NCI-H1105 treated with DMSO at 0.1 percent for 48 hours (cell line): ENCODE measurements at places on chromosomes 1 and 21.

GRCh38 chr1:115098979-115099692 lies 9.8 kb upstream of the TSPAN2 start:
- DNase-seq: peak; percentile 69

GRCh38 chr1:203706444-203706843 lies 58.5 kb upstream of the LAX1 start:
- DNase-seq: no peak

DNA sequence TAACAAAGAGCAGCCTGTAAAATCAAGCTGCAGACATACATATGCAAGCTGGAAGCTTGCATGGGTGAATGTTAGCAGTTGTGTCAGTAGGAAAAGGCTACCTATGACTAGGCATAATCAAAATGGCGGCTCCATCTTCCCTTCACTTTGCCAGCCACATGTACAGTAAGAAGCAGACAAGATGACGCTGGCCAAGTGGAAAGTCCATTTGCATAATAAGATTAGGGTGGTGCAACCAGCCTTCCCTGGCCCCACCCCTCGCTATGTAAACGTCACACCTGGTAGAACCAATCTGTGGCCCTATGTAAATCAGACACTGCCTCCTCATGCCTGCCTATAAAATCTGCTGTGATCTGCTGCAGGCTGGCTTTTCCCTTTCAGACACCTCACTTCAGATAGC lies 171.9 kb upstream of the USP25 start:
- DNase-seq: no peak

DNA sequence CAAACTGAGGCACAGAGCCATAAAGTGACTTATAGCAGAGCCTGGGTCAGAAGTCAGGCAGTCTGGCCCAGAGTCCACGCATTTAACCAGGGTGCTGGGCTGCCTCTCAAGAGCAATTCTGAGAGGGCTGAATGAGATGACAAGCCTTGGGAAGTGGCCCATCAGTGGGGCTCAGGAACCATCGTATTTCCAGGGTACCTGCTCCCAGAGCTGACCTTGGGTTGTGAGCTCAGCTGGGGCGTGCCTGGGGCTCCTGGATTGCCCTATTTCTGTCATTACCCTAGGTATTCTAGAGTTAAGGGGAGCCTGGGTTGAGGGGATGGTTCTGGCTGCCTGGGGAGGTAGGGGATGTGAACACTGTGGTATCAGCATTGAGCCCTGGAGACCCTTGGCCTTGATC lies 49.4 kb downstream of the LGR6 start:
- no peak for DNase-seq

DNA sequence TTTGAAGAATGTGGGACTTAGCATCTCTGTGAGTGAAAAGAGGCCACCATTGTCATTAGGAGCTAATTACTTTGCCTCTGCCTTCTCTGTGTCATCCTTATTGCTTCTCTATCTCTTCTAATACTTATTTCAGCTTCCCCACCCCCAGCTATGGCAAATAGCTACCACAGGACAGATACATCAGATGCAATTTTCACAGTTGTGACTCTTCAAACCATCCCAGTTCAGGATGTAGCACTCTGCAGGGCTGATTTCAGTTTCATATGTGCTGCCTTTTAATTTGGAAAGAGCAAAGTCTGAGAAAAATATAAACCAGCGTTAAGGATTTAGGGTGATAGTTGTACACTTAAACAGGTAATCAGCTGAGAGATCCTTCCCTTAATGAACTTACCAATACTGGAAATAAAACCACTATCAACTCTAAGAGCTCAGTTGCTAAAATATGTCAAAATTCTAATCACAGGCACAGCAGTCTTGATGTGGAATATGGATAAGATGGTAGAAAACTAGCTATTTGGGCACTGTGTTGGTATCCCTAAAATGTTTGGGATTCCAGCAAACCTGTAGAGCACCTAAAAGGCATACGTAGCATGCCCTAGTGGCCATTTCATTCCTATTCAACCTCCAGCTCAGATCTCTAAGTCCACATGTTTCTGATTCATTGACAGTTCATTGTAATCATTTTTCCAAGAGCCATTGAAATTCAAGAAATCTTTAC lies 148.4 kb downstream of the SYT2 start:
- no peak for DNase-seq

DNA sequence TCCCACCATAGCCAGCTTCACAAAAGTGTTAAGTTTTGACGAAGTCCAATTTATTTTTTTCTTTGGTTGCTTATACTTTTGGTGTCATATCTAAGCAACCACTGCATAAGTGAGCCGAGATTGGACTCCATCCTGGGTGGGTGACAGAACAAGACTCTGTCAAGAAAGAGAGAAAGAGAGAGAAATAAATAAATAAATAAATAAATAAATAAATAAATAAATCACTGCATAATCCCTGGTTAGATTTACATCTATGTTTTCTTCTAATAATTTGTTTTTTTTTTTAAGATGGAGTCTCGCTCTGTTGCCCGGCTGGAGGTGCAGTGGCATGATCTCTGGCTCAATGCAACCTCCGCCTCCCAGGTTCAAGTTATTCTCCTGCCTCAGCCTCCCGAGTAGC lies 18.3 kb upstream of the ZFYVE9 start:
- DNase-seq: no peak

DNA sequence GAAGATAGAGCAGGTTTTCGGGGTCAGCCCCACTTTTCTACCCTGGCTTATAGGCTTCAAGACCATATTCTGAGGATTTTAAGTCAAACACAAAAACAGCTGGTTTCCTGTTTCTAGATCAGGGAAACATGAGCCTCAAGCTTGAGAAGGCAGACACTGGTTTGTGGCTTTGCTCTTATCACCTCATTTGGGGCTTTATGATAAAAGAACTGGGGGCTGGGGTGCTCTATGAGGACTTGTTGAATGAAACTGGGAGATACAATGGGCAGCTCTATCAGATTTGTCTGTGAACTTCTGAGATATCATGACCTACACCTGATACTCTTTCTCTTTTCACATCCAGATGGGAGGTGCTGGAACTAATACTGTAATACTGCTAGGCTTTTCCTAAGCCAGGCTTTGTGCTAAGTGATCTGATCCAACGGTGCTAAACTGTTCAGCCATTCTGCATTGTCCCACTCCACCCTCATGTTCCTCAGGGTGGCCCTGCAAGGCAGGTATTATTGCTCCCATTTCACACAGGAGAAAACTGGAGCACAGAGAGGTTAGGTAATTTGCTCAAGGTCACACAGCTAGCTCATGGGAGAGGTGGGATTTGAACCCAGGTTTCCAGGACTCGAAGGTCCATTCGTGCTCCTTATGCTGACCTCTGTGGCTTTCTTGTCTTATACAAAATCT lies 6.6 kb downstream of the AJAP1 start:
- DNase-seq: no peak

DNA sequence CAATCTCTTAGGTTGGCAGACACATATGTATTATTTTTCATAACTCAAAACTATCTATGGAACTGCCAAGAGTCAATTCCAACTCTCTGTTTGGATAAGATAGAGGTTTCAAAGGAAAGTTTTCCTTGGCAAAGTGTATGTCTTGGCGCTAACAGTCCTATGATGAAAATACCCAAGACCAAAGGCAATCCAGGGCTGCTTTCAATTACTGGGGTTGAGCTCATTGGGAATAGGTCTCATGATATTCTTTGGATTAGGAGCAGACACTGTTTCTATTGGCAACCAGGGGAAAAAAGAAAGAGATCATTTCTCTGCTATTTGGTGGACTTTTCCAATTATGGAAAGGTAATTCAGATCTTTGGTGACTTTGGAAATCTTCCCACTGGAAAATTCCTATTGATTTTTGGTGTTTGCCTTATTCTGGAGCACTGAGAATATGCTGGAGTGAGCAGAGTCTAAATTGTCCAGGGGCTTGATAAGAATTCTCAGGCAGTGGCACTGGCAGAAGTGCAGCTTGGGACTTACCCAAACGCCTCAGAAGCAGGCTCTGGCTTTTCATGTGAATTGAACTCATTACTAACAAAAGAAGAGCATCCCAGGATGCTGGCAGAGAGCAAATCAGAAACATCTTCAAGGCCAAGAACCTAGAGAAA lies 20.4 kb upstream of the PLXNA2 start:
- DNase-seq: no peak

GRCh38 chr1:198778049-198778448 lies 139.2 kb downstream of the PTPRC start:
- DNase-seq: no peak

GRCh38 chr1:63611231-63611630 lies 18.0 kb downstream of the PGM1 start:
- no peak for DNase-seq

DNA sequence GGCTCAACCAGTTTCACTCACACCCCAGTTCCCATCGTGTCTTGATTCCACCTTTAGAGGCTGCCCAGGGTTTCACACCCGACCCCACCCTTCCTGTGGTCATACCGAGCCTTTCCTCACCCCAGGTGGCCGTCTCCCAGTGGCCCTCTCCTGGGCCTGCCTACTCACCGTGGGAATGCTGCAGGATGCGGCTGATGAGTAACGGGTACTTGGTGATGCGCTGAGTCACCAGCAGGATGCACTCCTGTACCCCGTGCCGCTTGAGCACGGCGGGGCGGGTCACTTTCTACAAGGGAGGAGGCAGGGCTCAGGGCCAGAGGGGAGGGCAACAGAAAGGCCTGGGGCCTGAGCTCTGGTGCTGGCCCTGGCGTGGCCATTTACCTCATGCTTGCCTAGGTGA lies 16.4 kb downstream of the ARHGEF2 start:
- DNase-seq: no peak

DNA sequence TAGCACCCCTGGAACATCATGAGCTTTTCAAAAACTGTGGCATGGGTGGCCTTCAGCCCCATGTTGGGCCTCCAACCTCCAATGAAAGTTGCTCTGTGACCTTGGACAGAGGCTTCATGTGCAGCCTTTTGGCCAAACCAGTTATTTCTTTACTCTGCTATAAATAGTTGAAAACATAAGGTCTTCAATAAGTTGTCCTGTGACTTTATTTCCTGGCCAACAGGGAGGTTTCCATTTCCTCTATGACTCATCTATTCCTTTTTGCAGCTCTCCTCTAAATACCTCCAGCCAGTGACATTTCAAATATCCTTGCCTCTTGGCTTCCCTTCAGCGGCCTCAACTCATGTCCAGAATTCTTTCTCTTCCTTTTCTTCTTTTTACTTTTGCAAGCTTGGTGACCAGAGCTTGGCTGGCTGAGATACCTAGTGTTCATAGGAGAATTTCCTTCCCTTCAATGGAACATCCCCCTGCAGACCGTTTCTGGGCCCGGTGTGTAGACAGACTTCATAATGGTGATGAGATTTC lies 22.7 kb upstream of the TRIM67 start:
- DNase-seq: no peak

GRCh38 chr1:178086766-178087165 lies 7.1 kb upstream of the RASAL2 start:
- no peak for DNase-seq

DNA sequence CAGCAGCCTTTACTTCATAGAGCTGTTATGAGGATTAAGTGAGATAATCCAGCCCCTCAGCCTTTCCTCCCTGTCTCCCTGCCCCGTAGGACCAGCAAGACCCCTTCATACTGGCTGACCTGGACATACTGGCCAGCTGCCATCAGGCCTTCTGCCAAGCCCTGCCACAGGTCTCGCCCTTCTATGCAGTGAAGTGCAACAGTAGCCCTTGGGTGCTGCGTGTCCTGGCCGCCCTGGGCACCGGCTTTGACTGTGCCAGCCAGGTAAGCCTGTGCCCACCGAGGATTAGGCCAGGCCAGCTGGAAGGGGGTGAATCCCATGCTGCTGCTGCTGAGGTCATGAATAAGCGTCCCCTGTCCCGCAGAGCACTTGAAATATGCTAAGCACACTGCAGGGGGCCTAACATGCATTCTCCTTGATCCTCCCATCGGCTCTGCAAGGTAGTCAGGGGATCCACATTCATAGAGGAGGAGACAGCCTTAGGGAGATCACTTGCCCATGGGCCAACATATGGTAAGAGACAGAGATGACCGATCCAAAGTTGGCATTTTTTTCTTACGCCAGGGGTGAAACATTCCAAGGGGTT lies 73.3 kb upstream of the TINAGL1 start:
- DNase-seq: no peak

DNA sequence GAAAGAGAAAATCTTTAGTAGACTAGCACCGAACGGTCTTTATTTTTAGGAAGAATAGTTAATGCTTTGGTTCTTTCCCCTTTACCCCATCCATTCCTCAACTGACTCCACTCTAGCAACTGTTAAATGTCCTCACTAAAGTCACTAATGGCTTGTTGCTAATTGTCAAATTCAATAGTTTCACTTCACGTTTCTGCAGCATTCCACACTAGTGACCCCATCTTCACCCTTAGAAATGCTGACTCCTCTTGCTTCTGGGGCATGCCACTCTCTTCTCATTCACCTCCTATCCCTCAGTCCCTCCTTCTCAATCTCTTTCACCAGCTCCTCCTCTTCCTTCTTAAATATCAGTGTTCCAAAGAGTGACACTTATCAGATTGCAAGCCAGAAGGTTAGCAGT lies 19.4 kb upstream of the CADM3 start:
- DNase-seq: no peak

DNA sequence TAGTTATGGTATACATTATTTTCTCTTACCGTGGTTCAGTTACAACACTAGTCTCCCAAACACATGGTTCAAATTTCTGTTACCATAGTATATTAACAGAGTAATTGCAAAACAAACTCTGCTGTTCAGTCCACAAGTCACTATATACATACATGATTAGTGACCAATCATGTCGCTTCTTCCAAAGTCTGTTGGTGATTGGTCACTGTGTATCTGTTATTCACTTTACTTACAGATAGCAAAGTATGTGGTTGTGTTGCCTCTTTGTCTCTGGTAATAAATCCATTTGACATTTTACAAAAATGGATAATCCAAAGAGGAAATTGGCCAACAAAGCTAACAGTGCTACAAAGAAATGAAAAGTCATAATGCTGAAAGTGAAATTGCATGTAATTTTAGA lies 107.2 kb downstream of the RABGAP1L start:
- no peak for DNase-seq

- no peak for DNase-seq
These were observed 24.4 kb downstream of the FTCD start for GRCh38 chr21:46130831-46131587.

GRCh38 chr1:208997726-208998312 lies 585.7 kb upstream of the CAMK1G start:
- no peak for DNase-seq

- no peak for DNase-seq
These were observed 6.4 kb upstream of the CGN start for GRCh38 chr1:151504759-151505158.

- no peak for DNase-seq
These were observed 1.0 kb downstream of the LYST start for GRCh38 chr1:235865565-235866204.

- DNase-seq: peak; percentile 61
These were observed at the start of gene ADGRB2 for GRCh38 chr1:31764312-31765040. TSS of gene ADGRB2 (minus strand) at chr1:31764340. CDS start at chr1:31757221, 7,119 bp downstream.

GRCh38 chr1:82030830-82031229 lies 230.1 kb downstream of the ADGRL2 start:
- no peak for DNase-seq

- peak; percentile 59 for DNase-seq
These were observed 66.9 kb upstream of the LRIF1 start for GRCh38 chr1:111030590-111030989.

GRCh38 chr1:6923416-6923815 lies 138.2 kb downstream of the CAMTA1 start:
- DNase-seq: no peak
